T-helper 22 cell (primary cell): ENCODE measurements at places on chromosomes 2 and 18.

GRCh38 chr2:60106836-60107529 lies 446.5 kb downstream of the BCL11A start:
- DNase-seq = no peak

DNA sequence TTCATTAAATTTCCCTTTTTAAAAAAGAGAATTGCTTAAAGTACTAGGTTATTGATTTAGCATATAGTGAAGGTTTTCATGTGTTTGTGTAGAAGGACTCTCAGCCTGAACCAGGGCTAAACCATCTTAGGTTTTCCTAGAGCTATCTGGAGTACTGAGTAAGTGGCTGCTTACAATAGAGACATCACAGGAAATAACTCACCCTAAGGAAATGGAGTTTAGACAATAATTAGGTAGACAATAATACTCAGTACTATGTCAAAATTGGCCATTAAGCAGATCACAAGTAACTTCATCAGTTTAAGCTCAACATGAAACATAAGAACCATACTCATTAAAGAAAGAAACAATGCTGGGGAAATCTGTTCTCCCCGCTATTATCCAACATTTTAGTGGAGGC lies 240.0 kb downstream of the RND3 start:
- DNase-seq = no peak

GRCh38 chr2:239229545-239230279 lies 171.1 kb downstream of the HDAC4 start:
- DNase-seq = no peak

GRCh38 chr2:165902934-165903333 lies 50.6 kb downstream of the TTC21B start:
- DNase-seq = no peak

DNA sequence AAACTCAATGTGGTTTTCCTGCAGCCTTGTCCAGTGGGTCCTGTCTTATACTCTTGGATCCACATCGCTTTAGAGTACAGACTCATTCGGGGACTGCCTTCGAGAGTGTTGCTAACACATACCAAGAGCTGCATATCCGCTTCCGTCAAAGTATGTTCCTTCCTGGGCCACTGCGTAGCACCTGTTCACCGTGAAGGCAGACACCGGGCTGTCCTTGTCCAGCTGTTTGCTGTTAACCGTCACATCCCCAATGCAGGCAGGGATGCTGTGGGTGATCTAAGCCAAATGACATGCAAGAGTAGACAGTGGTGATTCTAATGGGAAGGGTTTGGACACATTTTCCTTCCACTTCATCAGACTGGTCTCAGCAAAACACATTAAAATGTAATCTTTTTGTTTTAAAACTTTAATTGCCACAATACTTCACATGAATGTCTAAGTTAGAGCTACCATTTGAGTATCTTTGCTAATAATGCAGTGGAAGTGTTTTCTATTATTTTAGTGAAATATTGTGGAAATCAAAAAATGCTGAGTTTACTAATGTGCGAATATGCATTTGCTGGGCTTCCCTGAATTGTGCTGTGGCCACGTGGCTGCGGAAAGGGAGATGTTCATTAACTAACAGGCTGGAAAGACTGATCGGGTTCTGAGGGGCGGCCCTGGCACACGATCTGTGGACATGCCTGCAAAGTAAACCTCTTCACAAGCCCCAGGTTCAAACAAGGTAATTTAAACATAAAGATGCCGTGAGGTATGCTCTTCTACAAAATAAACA lies 169.1 kb downstream of the LAMA1 start:
- no peak for DNase-seq

DNA sequence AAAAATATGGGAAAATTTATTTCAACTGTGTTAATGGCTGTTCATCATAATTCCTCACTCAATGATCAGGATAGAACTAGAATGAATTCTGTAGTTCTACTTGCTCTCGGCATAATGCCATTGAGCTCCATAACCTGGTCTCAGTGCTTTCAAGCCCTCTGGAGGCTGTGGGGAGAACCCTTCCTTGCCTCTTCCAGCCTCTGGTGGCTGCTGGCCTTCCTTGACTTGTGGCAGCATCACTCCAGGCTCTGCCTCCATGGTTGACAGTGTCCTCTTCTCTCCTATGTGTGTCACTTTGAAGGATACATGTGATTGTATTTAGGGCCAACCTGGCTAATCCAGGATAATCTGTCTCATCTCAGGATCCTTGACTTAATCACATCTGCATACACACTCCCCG lies 26.9 kb upstream of the CABYR start:
- DNase-seq = no peak

DNA sequence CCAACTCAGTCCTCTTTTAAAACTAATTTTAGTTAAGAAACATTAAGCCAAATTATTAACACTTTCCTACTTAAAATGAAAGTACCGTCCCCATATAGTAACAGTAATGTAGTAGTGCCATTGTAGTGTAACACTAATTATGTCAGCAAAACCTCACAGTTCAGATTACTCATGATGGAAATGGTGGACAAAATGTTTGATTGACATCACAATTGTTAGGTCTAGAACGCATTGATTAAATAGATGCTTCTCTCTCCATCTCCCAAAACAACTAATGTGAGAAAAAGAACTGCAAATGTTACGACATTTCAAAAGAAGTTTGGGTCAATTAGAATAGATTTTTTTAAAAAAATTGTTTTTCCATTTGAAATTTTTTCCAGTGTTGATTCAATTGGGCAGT lies 1.2 kb upstream of the ATF2 start:
- DNase-seq = no peak

DNA sequence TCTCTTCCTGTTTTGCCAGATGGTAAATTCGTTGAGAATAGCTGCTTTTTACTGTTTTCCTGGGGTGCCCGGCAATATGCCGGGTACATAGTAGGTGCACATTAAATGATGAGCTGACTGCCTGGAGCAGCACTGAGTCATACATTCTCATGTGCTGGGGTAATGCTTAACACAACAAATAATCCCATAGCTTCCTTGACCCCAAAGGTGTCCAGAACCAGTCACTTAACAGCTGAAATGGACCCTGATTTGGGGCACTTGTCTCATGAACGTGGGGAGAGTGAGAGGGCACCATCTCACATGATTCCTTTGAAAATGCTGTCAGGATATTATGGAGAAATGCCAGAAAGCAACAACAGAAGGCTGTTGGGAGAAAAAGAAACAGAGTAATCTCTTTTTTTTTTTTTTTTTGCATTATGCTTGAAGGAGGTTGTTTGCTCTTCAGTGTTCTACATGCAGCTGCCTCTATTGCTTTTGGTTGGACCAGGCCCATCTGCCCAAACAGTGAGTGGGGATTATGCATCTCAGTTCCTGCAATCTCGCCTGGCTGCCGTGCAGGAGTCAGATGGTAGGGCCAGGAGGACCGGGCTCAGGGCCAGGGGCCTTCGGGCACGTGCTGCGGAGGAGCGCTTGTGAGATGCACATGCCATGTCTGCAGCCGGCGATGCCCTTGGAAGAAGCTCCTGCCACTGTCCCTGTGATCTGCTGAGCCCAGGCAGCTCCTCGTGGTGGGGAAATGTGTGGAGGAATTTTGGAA lies 162.1 kb downstream of the SH3RF3 start:
- DNase-seq = no peak

GRCh38 chr2:233807215-233807865 lies 29.2 kb downstream of the MROH2A start:
- DNase-seq = no peak

- no peak for DNase-seq
Measured at GRCh38 chr2:229371086-229371485, 100.0 kb upstream of the PID1 start.

DNA sequence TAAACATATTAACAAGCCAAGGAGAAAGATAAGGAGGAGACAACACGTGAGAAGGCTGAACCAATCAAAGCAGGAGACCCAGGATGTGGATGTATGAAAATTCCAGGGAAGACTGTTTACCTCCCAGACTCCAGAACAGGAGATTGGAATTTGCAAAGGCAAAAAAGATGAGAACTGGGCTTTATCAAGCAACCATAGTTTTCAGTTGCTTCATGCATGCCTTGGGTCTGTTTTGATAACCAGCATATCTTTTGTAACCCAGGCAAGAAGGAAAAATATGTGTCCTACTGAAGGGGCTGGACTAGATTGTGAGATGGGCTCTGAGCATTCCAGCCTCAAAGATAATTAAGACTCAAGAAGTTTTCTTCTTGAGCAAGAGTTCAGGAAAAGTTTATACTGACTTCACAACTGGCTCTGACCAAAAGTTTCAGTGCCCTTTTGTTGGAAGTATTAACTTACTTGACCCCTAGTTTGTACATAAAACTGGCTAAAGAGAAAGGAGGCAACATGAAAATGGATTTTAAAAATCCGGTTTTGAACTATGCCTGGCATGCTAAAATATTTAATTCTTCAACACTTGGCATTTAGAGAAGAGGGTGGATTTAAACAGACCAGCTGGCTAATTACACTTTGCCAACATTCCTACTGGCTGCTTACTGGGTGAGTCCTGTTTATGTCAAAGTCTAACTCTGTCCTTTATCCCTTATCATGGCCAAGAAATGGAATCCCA lies 79.3 kb upstream of the CD28 start:
- no peak for DNase-seq

DNA sequence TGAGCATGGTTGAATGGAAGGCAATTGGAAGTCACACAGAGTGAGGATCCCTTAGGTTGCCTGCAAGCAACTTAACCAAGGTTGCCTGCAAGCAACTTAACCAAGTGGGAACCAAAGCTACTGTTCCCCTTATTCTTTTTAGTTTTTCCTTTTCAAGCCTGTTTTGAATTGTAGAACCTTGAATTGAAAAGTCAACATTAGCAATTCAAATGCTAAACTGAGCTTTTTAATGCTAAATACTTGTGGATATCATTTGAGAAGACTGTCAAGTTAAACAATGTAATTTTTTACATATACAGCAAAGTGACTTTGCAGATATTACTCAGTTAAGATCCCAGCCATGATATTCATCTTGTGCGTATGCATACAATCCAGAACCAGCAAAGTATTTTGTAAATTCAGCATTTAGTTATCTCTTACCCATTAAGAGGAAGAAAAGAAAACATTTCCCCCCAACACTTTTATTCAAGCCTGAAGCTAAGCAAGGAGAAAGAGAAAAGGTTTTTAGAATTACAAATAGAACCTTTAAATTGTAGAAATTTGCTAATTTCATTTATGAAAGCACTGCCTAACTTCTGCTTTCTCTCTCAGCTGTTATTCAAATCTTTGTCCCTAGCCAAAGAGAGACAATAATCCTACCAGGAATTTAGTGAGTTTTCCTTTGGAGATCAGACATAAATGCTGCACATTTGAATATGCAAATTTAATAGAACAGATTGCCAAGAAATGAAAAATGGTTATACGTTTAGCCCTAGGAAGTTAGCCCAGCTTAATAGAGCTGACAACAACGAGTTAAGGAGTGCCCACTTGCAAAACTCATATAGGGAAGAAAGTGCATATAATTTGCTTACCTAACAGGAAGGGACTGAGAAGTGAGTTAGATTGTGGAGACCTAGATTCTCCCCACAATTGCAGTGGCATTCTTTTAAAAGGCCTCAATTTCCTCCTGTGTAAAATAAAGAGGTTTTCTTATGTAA lies 643.2 kb upstream of the PIK3C3 start:
- DNase-seq = no peak

GRCh38 chr2:152925547-152926448 lies 207.4 kb downstream of the ARL6IP6 start:
- DNase-seq = no peak

GRCh38 chr2:607709-608108 lies 69.5 kb downstream of the TMEM18 start:
- DNase-seq = no peak

DNA sequence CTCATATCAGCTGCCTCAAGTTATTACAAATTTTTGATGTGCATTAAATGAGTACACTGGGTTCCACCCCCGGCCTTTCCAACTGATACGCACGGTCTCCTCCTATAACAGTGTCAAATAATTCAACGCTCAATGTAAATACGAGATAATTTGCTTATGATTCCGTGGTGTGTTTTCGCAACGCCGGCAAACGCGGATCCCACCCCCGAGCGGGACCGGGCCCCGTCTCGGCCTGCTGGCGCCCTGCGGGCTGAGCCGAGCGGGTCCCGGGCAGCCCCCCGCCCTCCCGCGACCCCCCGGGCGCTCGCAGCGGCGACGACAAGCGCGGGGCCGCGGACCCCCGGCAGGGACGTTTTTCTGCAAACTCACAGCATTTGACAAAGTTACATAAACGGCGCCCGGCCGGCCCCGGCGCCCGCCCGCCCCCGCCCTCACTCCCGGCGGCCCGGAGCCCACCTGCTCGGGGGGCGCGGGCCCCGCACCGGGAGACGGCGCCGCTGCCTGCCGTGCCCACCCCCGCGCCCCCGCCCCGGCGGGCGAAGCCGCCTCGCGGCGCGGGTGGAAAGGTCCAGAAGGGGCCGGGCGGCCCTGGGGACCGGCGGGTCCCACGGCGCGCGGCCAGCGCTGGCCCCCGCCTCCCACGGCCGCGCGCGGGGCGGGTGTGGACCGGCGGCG lies 762 bp downstream of the HDAC4 start:
- no peak for DNase-seq

DNA sequence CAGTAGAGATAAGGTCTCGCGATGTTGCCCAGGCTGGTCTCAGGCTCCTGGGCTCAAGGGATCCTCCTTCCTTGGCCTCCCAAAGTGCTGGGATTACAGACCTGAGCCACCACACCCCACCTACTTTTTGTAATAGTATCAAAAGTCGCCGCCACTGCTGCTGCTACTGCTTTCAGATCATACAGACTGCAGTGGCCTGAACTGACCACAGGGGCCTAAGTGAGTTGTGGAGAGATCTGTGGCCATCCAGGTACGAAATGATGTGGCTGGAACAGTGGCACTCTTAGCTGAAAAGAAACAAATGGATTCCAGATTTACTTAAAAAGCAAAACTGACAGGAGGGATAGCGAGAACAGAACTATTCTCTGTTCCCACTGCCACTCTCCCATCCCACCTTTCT lies 32.9 kb upstream of the POMC start:
- no peak for DNase-seq

DNA sequence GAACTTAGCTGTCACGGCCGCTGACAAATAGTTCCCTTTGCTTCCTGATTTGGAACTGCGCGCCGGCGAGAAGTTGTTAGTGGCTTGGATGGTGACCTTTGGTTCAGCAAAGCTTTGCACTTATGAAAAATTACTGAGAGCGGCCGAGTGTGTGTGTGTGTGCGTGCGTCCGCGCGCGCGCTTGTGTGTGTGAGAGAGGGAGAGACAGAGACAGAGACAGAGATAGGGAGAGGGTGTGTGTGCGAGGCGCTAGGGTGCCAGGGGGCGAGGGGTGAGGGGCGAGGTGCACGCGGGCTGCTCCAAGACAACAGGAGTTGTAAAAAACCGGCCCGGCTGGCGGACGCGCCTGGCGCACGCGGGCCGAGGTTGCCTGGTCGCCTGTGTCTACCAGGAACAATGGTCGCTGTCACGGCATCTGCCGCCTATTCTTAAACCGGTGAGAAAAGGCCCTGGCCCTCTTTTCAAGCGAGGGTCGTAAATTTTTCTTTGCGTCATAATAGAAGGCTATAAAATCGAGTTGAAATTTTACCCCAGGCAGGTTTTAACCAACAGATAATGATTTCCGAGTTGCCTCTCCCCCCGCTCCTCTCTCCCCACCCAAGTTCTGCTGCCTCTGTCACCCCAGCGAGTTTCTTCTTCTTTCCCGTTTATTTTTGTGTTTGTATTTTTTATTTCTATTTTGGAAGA lies 535 bp downstream of the HOXD3 start:
- DNase-seq = no peak
